ENCODE measurements at places on chromosomes 4 and X. TPM values are rescaled to one million over a fixed set of nuclear protein-coding genes. Genes with fewer than 3 reads are reported as not detected.

The CT45A2 gene
- not detected for total RNA-seq

The TCEAL2 gene
- 1.9 TPM for total RNA-seq

The FSTL5 gene
- not detected for total RNA-seq

The ETDB gene
- total RNA-seq: not detected

The GLRA3 gene
- total RNA-seq: not detected

The NBDY gene
- total RNA-seq: 17.6 TPM

DNA sequence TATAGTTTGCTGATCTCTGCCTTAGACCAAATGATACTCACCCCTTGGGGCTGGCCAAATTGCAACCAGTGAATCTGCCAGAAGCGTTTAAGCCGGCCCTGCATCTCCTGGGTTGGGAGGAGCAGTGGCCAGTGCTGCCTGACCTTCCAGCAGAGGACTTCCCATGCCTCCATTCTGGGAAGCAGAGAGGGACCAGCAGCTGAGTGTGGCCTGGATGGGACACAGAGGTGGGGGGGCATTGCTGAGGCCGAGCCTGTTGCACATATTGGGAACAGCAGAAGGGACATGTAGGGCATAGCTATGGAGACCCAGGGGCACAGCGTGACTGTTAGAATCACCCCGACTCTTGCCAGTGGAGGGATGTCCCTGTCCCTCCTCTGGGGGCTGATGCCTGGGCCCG, 93.3 kb downstream of the CPZ start:
- H3K4me3 ChIP-seq: no peak overlapping the region
- H3K4me1 ChIP-seq: no peaks in the 10 kb centered on the region
- H3K27ac ChIP-seq: no peak overlapping the region
- peaks cover 9% of the 10 kb centered on the region for H3K27me3 ChIP-seq

- H3K4me3 ChIP-seq: peak overlapping the region; percentile 64
- H3K27me3 ChIP-seq: no peaks in the 10 kb centered on the region
- H3K4me1 ChIP-seq: peaks cover 7% of the 10 kb centered on the region
- no peaks in the 10 kb centered on the region for H3K36me3 ChIP-seq
- peak overlapping the region; percentile 97 for H3K27ac ChIP-seq
- peak; percentile 79 for DNase-seq
Observed at GRCh38 chr4:151324752-151325110, 674 bp downstream of the SH3D19 start.
